ENCODE measurements at places on chromosomes 16 and 17.

GRCh38 chr17:13865650-13866049 is 203.7 kb upstream of the COX10 start:
- DNase-seq, result no peak

- DNase-seq, result peak; percentile 23
Measured at GRCh38 chr16:81752225-81752875, 26.7 kb upstream of the PLCG2 start.

DNA sequence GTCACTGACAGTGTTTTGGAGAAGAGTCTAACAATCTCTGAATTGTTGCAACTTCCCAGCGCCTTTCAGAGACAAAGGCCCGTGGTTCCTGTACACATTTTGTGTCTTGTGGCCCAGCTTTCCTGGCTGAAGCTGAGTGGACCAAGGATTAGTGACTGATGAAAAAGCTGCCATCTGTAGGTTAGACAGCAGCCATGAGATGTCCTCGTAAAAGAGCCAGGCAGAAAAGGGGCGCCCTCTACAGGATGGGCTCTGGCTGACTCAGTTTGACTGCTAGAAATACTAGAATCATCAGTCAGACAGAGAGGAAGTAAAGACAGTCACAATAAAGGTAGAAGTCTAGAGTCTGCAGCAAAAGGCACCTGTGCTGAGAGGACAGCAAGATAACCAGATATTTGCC is 26.5 kb upstream of the NF1 start:
- peak; percentile 78 for DNase-seq

GRCh38 chr17:73909186-73909585 is 264.9 kb upstream of the SDK2 start:
- no peak for DNase-seq

DNA sequence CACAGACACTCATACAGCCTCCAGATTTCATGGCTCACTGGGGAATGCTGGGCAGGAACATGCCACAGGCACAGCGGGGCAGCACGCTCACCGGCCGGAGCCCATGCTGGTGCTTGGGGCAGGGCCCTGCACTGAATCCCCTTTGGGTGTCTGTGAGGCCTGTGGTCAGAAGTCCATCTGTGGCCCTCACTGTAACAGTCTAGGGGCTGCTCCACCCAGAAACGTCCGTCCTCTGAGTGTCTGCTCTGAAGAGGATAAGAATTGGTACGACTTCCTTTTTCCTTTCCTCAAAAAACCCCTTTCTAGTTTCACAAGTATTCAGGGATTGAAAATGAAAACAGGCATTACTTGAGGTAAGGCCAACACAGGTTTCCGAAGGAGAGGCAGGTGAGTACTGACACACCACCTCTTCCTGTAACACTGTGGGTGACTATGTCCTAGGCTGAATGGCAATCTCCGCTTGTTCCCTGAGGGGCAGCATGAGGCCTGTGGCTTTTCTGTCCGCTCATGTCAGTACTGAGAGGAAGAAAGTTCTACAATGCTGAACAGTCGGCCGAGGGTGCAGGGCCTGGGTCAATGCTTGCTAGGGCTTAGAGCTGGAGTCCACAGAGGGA is 42.5 kb downstream of the TMEM11 start:
- DNase-seq, result no peak

GRCh38 chr17:82826211-82826610 is 13.6 kb downstream of the ZNF750 start:
- DNase-seq, result no peak

Measured in ELR (cell line).